ENCODE measurements at places on chromosomes 6 and 20.

- no peak for DNase-seq
These were observed 397.5 kb downstream of the TAF4 start for GRCh38 chr20:61668065-61668650.

DNA sequence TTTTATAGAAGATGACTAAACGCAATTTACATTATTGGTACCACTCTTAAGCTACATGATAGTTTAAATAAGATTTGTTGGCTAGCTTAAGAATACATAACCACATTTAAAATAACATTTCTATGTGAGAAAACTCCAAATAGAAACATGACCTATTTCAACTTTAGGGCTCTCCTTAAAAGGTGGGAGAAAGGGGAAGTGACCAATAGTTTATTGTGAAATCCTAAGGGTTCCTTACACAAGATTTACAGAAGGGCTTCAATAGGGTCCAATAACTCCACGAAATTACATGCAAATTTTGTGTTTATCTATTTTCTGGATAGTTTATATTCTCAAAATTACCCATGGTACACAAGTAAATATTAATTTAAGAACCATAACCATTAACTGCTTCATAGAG, 91.6 kb upstream of the DST start:
- no peak for DNase-seq

DNA sequence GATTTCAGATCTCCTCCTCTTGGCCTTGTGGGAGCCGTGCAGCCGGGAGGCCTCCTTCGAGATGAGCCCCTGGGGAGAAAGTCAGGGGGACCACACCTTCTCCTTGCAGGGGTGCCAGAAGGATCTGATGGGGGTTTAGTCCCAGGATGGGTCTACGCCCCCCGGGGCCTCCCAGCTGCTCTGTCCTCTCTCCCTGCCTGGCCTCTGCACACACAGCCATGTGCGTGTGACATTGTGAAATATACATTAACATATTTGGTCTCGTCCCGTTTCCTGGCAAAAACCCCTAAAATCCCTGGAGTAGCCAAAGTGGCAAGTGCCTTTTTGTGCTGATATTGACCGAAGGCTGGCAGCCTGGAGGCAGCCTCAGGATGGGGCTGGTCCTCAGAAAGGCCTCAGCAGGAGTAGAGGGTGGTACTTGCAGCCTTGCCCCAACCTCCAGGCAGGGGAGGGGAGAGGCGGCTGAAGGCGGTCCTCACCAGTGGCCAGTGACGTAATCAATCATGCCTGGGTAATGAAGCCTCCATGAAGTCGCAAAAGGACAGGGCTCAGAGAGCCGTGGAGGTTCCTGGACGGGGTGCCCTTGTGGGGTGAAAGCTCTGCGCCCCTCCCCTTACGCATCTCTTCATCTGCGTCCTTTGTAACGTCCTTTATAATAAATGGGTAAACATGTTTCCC, 5.1 kb upstream of the HELZ2 start:
- DNase-seq = no peak

GRCh38 chr6:82987416-82987815, 78.2 kb downstream of the UBE3D start:
- no peak for DNase-seq

DNA sequence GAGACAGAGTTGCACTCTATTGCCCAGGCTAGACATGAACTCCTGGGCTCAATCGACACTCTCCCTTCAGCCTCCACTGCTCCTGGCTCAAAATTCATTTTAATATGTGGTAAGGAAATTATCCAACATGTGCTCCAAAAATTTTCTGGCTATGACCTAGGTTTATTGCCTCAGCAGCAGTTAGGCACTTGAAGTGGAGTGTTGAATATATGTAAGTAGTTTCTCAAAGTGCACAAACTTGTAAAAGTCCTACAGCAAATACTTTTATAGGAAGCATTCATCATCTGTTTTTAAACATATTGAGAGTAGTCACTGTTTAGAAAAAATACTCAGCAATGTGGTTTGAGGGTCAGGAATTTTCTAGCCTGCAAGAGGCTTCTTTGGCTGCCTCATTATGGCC, 13.2 kb downstream of the FILIP1 start:
- no peak for DNase-seq
